Stimulated activated CD4-positive, alpha-beta T cell treated with anti-CD3 and anti-CD28 coated beads, Interleukin-12 subunit alpha, Interleukin-12 subunit beta, amount 100 ng/mL, for 24 hours (primary cell): ENCODE measurements at places on chromosomes 7 and 10.

DNA sequence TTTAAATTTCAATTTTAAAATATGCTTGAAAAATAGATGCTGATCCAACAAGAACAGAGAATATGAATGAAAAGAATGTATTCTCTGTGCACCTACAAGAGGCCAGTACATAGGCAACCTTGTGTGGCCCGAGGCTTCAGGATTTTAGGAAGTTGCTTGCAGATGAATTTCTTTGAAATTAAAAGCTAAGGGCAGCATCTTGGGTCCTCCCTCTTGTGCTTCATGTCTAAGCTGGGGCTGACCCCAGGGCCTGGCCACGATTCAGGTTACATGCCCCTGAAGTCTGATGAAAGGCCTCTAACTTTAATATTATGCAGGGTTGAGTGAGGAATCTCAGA lies 138.9 kb downstream of the BMPER start:
- no peak for DNase-seq

- no peak for DNase-seq
Observed at GRCh38 chr7:114835861-114836260, 86.0 kb upstream of the MDFIC start.

DNA sequence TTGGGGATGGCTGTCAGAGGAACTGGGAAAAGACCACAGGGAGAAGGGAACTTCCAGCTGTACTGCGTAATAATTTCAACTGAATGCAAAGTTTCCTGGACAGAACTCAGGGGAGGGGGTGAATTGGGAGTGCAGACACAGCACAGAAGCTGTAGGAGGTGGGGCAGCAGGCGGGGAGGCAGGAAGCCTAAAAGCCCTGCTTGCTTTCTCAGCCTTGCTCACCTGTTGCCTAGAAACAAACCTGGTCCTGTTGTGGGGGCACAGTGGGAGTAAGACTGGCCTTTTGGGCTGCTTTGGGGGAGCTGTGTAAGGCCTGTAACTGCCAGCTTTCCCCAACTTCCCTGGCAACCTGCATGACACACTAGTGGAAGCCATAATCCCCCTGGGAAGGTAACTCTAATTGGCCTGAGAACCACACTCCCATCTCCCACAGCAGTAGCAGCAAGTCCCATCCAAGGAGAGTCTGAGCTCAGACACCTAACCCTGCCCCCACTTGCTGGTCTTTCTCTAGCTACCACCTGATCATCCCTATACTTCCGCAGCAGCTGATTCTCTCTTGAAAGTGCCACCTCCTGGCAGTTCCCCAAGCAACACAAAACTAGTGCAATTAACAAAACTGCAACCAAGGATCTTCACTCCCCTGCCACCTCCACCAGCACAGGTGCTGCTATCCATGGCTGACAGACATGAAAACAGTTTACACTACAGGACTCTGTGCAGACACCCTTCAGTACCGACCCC lies 1239.3 kb downstream of the SORCS1 start:
- DNase-seq, result no peak

DNA sequence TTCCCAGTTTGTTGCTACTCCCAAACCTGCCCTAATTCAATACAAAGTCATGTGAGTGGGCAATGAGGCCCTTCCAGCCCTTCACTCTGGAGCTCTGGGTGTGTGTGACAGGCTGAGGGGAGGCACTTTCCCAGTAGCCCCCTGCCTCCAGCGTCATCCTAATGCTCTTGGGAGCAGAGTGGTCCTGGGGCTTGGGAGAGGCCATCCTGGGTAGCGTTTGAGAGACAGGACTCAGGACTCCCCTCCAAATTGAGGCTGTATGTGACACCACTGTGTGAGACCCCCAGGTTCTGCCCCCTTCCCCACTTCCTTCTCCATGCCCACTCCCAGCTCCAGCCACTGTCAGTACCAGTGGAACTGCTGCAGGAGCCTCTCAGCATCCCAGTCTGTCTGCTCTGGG lies 6.5 kb upstream of the CRYGN start:
- DNase-seq, result no peak

DNA sequence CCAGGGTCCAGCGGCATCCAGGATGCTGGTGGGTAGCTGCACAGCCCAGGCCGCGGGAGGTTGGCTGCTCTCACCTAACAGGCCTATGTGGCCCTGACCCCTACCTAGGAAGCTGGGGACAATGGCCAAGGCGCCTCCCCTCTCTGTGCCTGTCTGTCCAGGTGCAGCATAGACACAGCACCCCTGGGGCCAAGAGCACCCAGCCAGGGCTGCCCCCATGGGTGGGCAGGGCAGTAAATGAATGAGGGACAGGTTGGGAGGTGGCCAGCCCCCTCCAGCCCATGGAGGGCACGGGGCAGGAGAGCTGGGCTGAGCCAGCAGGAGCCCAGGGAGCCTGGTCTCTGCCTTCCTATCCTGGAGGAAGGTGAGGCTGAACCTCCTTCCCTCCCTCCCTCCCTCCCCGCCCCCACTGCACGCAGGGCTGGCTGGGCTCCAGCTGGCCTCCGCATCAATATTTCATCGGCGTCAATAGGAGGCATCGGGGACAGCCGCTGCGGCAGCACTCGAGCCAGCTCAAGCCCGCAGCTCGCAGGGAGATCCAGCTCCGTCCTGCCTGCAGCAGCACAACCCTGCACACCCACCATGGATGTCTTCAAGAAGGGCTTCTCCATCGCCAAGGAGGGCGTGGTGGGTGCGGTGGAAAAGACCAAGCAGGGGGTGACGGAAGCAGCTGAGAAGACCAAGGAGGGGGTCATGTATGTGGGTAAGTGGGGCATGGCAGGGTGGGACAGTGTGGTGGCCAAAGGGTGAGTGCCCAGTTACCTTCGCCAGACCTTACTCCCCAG lies at the start of gene SNCG:
Gene SNCG, plus strand, starts transcription at position 484 of the 785 bp plus-strand sequence. Its CDS starts 99 bp downstream, at position 583.
- no peak for DNase-seq

DNA sequence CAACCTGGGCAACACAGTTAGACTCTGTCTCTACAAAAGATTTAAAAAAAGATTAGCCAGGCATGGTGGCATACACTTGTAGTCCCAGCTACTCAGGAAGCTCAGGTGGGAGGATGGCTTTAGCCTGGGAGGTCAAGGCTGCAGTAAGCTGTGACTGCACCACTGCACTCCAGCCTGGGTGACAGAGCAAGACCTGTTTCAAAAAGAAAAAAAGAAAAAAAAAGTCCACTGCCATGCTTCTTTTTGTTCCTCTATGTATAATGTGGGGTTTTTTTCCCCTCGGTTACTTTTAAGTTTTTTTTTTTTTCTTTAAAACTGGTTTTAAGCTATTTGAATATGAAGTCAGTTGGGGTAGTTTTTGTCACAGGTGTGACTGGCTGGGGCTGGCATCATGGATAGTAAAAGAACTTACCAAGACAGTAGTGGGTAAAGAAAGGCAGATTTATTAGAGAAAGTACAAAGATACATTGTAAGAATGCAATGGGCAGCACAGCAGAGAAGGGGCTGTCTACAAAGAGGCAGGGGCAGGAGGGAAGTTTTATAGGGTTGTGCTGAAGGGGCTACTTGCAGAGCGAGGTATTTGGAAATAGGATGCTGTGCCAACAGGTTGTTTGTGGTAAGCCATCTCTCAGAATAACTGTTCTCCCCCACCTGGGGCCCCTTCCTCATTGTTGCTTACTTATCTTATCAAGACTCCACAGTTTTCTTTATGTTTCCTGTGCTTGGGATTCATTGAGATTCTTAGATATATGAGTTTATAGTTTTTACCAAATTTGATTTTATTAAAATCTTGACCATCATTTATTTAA lies 177.3 kb downstream of the PHTF2 start:
- no peak for DNase-seq

DNA sequence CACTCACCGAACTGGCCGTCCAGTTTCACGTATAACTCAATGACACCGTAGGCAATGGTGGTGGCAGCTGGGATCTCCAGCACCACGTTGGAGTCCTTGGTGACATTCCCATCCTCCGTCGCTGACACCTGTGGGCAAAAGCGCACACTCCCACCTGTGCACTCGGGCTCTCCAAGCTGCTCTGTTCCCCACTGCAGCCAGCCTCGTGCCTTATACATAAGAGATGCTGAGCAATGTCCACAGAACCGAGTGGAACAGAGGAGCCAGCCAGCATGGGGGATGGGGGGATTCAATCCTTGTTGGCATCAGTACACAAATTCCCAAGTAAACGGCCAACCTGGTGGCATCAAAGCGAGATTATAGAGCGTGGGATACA lies 40.0 kb downstream of the GSDME start:
- no peak for DNase-seq

GRCh38 chr7:148563583-148564274 lies 26.8 kb upstream of the C7orf33 start:
- DNase-seq, result no peak

DNA sequence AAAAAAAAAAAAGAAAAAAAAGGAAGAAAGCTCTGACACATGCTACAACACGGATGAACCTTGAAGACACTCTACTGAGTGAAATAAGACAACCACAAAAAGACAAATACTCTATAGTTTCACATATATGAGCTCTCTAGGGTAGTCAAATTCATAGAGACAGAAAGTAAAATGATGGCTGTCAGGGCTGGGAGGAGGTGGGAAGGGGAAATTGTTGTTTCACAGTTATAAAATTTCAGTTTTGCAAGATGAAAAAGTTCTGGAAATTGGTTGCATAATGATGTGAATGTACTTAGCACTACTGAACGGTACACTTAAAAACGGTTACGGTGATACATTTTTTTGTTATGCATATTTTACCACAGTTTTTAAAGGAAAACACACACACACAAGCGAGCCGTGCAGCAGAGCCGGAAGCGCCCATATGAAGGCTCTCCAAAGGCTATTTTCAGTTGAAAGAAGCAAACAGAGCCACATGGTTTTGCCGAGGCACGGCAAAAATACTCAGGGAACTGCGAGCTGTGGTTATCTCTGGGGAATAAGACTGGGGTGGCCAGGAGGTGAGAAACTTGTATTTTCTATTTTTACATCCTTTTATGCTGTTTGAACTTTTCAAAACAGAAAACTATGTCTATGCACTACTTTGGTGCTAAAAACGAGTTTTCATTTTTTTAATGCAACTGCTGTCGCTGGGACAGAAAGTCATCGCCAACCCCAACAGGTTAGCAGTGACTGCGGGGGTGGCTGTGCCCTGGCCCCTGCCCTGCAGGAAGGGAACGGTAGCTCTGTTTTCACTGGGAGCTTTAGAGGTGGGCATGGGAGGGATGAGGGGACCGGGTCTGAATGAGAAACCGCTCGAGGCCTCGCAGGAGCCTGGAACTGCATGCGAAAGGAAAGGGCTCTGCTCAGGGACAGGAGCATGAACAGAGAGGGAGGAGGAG lies 132.9 kb downstream of the OAT start:
- DNase-seq, result no peak

DNA sequence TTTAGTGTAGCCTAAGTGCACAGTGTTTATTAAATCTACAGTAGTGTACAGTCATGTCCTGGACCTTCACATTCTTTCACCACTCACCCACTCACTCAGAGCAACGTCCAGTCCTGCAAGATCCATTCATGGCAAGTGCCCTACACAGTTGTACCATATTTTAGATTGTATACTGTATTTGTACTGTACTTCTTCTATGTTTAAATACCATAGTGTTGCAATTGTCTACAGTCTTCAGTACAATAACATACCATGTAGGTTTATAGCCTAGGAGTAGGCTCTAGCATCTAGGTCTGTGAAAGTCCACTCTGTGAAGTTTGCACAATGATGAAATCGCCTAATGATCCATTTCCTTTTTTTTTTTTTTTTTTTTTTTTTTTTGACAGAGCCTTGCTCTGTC lies 12.0 kb downstream of the EEPD1 start:
- DNase-seq, result no peak

DNA sequence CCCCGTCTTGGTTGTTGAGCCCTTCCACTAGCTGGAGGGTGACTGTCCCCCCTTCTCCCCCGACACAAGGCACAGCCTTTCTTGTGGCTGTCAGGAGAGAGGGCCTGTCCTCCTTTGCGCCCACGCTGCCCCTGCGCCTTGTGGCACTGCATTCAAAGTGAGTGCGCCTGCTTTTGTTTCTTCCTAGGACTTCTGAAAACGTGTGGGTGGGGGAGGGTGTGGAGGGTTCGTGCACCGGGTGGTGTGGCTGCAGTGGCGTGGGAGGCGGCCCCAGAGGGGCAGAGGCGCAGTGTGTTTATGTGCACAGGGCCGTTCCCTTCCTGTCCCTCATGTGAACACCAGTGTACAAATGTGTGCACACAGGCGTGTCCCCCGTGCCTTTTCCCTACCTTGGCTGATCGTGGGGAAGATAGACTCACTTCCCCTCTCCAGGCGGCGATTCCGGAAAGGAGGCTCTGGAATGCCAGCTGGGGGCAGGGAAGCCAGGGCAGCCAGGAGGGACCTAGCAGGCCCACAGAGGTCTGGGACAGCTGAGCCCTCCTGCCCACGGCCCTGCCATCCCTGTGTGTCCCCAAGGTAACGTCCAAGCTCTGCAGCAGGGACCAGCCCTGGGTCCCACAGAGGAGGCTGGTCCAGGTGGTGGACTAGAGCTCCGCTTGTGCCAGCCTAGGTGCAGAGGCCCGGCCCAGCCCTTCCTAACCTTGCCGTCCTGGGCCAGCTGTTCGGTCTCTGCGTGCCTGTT lies 88.8 kb downstream of the LHPP start:
- no peak for DNase-seq

DNA sequence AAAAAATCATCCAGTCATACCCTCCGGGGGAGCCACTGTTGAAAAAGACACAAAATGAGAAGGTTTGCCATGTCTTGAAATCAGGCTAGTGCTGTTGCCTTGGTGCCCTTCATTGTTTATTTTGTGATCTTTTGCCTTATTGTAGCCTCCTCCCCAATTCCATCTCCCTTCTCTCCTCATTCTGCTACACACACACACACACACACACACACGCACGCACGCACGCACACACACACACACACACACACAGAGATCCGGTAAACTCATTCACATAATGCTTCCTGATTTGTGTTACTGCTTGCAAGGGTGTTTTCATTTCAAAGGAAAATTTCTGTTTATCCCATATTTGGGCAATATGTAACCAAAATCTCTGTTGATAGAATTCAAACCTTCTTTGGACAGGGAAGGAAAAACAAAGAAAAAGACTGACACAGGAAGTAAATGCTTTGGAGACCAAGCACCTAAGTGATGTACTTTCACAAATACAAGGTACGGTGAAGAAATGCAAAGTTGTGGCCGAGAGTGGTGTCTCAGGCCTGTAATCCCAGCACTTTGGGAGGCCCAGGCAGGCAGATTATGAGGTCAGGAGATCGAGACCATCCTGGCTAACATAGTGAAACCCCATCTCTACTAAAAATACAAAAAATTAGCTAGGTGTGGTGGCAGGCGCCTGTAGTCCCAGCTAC lies 141.1 kb upstream of the CDK13 start:
- DNase-seq, result no peak

DNA sequence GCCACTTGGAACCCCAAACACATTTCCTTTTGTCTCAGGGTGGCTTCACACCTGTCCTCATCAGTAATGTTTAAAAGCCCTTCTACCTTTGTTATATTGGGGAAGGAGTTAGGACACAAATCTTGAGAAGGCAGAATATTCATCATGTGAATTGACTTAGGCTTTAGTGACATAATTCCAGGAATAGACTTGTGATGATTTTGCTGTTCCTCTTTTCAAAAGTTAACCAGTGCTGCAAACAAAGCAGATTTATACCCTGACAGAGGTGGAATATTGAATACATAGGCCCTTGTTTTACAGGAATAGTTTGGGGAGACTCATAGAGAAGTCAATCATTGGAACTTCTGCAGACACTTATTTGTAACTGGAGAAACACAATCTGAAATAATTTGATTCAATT lies 27.0 kb downstream of the ZNF786 start:
- DNase-seq, result no peak

- no peak for DNase-seq
Observed at GRCh38 chr7:41059796-41060195, 643.1 kb downstream of the INHBA start.
